Stimulated activated CD8-positive, alpha-beta memory T cell treated with anti-CD3 and anti-CD28 coated beads, Interleukin-15, amount 100 ng/mL, for 24 hours (primary cell): ENCODE measurements at places on chromosomes 12 and 14.

GRCh38 chr12:70609739-70610491 lies 27.3 kb downstream of the PTPRB start:
- no peak for DNase-seq

GRCh38 chr14:50318031-50318626 lies 6.0 kb downstream of the DMAC2L start:
- no peak for DNase-seq

DNA sequence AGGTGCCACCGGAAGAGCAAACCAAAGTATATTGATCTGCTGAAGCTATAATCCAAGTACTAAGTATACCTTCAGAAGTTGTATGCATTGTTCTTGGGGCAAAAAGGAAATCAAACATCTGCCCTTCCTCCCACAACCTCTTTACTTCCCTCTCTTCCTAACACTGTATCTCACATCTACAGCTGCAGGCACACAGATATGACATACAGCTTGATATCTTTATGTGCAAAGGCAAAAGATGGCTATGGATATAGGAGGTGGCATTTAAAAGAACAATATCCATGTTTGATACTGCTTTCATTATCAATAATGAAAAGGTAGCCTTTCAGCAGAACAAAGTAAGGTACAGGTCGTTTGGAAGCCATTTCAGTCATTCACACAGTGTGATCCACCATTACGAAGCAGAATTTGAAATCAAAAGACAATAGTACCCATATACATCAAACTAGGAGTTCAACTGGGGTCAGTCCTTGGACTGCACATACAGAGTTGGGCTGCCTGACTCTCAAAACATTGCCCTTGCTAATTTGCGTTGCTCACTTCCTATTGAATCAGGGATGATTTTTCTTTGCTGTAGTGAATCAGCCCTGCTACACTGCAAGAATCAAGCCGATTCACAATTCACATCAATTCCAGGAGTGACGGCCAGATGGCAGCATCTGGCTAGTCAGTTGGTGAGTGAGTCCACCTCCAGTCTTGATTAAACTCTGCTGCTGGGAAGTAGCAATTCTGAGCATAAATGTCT lies 8.9 kb downstream of the ANG start:
- no peak for DNase-seq

- DNase-seq, result no peak
Observed at GRCh38 chr14:60287452-60287851, 38.4 kb downstream of the PPM1A start.

DNA sequence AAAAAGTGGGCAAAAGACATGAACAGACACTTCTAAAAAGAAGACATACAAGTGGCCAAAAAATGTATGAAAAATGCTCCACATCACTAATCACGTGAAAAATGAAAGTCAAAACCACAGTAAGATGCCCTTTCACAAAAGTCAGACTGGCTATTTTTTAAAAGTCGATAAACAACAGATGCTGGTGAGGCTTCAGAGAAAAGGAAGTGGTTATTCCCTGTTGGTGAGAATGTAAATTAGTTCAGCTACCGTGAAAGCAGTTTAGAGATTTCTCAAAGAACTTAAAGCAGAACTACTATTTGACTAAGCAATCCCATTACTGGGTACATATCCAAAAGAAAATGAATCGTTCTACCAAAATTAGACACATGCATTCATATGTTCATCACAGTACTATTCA lies 237.0 kb downstream of the KIF21A start:
- DNase-seq, result no peak

DNA sequence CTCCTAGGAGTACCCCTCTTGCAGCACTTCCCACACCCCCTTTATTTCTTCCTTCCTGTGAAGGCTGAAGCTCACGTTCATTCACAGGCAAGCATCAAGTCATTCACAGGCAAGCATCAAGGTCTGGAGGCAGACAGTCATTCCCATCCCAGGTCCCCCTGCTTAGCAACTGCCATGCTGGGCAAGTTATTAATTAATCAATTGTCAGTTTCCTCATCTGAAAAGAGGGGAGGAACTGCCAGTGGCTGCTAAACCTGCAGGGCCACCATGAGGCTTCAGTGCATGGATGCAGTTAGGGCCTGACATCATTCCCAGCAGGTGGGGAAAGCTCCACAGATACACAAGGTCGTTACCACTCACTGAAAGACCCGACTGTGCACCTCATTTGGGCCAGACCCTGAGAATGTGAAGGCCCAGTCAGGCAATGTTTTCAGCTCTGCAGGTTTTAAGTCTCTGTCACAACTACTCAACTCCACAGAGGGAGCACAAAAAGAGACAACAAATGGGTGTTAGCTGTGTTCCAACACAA lies 85.0 kb upstream of the GPR68 start:
- DNase-seq, result no peak

- no peak for DNase-seq
Observed at GRCh38 chr12:88202500-88202899, 60.4 kb downstream of the TMTC3 start.

GRCh38 chr12:19978193-19978592 lies 390.1 kb upstream of the PDE3A start:
- DNase-seq, result no peak

- DNase-seq, result no peak
Observed at GRCh38 chr12:58639318-58639934, 280.9 kb downstream of the LRIG3 start.

- no peak for DNase-seq
Observed at GRCh38 chr14:105931808-105932483, 405.6 kb downstream of the TMEM121 start.
